ENCODE measurements at places on chromosomes 2 and 18.

DNA sequence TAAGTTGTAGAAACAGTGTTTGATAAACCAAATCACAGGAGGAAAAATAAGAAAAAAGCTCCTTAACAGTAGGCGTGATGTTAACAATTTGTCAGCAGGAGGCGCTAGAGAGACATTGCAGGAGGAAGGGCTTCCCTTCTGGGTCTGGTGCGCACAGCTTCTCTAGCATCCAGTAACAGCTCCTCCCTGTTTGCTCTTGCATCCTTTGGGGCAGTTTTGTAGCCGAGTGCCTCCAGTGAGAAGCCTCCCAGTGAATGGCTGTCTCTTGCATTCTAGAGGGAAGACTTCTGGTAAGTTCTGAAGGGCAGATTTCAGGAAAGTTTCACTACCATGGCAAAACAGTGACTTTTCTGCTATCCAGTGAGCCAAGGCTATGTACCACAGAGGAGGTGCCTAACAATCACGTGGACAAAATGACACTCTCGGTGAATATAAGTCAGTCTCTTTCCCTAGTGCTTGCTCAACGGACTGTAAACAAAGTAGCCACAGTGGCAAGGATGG lies 9.5 kb upstream of the ZNF396 start:
- DNase-seq: peak; percentile 76

GRCh38 chr2:176001916-176002687 lies at the start of gene LNPK:
Gene LNPK (minus strand): TSS chr2:176002267. CDS start chr2:175995584, 6,683 bp downstream.
- peak; percentile 87 for DNase-seq

DNA sequence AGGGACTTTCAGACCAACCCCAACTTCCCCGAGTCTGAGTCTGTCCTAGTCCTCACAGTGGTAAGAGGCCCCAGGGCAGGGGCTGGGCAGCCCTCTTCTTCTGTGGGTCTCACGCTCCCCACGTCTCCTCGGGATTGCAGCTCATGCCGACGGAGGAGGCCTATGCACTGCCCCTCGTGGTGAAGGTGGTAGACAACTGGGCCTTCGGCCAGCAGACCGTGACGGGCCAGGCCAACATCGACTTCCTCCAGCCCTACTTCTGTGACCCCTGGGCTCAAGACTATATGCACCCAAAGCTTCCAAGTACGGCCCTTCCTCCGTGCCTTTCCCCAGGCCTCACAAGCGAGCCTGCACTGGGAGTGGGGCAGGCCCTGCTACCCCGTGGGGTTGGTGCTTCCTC lies 44.3 kb downstream of the LMAN2L start:
- no peak for DNase-seq

DNA sequence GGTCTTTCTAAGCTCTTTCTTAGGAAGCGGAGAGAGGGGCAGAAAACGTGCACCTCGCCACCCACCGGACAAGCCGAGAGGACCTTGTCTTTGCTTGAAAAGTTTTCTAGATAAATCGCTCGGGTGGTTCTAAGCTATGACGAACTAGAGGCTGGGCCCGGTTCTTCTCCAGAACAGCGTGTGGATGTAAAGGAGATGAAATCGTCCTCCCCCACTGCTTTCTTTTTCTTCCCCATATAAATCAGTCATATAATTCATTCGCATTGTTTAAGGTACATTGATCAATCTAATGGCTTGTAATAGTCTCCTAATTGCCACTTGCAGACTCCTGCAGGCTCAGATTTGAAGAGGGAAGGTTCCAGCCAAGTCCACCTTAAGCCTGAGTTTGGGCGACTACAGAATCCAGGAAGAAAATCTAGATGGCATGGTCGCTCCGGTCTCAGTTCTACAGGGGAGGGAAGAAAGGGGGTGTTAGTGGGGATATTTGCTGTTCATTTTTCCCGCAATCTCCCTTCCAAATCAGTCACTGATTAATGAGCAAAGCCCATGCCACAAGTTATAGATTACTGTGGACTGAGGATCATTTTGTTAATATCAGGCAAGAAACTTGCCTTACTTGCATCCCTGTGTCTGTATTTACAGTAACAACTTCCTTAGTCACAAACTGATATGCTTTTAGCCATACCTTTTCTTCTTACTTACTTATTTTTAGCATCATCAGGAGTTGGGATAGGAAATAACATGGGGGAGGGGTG lies 5.6 kb upstream of the SP9 start:
- no peak for DNase-seq

DNA sequence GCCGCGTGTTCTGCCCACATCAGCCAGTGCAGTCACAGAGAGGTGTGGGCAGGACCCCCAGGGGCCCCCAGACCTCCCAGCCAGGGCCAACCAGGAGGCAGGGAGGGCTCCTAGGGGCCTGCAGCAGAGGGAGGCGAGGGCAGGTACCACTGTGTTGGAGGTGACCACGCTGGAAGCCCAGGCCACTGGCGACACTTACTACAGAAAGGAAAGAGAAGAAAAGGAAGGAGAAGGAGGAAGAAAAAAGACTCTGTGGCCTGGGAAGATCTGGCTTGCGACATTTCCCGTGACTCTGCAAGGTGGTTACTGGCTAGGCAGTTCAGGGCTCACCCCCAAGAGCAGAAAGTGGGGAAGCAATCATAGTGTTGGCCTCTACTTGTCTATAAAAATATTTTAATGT lies 98.1 kb upstream of the BCL2L11 start:
- no peak for DNase-seq

DNA sequence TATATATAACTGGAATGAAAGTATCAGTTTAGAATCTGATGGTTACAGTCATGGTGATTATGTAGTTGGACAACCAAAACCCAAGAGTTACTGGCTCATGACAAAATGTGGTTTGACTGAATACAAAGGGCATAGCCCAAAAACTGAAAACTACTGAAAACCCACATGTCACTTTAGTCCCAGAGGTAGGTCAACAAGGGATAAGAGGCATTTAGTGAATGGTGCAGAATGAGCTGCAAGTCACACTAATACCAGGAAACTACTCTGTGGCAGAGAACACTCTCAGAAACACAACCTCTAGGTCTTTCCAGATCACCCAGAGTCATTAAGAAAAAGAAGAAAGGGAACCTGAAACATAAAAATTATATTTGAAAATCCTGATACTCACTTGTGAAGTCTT lies 154.5 kb downstream of the AGPS start:
- no peak for DNase-seq

- DNase-seq: no peak
These were observed 2.8 kb downstream of the INSIG2 start for GRCh38 chr2:118091140-118091478.

- DNase-seq: no peak
These were observed 879 bp downstream of the TMEM178A start for GRCh38 chr2:39666491-39667101.

- no peak for DNase-seq
These were observed 48.8 kb downstream of the TMEM163 start for GRCh38 chr2:134669731-134670669.

DNA sequence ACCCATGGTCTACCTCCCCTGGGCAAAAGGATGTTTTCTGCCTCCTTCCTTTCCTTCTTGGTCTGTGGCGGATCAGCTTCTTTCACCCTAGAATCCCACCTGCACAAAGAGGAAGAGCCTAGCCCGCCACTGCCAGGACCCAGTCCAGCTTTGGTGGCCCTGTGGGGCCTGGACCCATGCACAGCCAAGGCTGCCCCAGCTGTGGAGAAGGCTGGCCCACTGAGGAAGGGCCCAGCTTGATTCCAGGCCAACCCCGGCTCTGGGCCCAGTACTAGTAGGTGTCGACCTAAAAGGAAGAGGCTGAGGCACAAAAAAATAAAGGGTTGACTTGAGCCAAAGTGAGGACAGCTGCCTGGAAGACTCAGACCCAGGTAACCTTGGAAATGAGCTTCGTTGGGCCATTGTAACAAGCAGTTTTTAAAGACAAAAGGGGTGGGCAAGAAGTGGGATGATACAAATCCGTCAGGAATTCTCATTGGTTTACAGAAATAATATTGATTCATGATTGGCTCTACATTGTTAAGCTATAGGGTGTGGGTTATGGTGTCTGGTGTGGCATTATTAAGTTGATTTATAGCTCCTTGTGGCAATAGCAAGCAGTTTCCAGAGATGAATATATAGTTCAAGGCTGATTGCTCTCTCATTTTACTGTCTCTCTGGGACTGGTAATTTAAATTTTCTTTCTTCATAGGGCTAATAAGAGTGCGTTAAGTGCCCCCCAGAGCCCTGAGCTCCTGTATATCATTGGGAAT lies 29.8 kb upstream of the MAL start:
- no peak for DNase-seq

DNA sequence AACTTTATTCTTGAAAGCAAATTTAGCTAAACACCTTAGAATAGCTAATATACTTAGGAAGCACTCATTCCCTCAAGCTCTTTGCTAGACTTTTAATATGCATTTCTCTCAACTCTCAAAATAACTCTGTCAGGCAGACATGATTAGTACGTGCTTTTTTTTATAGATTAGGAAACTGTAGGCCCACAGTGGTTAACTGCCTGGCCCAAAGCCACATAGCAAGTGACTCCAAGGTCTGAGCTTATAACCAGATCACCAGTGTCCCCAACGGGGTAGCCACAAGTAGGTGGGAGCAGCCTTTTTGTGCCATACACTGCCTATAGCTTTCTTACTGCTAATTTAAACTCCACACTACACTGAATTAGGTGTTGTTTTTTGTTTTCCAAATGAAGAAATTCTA lies 576.8 kb downstream of the METTL4 start:
- no peak for DNase-seq
